Aorta (tissue), 5 donors: ENCODE measurements at places on chromosomes 7 and 10.

- no peak for DNase-seq
Measured at GRCh38 chr7:119374436-119374835, 898.5 kb upstream of the KCND2 start.

- DNase-seq, result no peak
Measured at GRCh38 chr7:78479348-78479747, 680.8 kb downstream of the PHTF2 start.

GRCh38 chr7:105512415-105512814, 9.7 kb downstream of the PUS7 start:
- no peak for DNase-seq

DNA sequence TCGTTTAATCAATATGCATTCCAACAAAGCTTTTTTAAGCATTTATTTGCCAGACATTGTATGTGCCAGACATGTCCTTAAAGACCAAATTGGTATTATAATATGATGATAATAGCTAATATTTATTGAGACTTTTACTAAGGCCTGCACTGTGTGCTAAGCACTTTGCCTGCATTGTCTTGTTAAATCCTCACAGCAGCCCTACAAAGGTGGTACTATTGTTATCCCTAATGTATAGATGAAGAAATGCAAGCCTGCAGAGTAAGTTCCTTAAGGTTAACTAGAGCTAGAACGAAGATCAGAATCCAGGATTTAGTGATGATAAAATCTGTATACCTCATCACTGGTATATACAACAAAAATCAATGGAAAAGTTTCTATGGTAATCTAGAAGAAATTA, 5.3 kb upstream of the CAPZA2 start:
- DNase-seq, result no peak

- no peak for DNase-seq
Measured at GRCh38 chr10:49334964-49335363, 36.0 kb downstream of the C10orf71 start.

DNA sequence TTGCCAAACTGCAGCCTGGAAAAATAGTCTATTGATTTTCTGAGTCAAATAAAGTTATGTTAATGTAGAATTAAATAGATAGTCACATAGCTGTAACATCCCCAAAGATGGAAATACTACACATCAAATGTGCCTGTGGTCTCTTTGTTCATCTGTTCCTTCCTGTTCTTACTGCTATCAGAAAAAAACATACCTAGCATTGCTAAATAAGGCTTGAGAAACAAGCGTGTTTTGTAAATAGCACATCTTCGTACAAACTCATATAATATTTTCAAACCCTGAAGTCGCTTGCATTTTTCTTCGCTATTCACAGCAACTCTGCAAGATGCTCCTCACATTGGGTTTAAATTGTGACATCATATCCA, 116.1 kb downstream of the KLF6 start:
- no peak for DNase-seq

DNA sequence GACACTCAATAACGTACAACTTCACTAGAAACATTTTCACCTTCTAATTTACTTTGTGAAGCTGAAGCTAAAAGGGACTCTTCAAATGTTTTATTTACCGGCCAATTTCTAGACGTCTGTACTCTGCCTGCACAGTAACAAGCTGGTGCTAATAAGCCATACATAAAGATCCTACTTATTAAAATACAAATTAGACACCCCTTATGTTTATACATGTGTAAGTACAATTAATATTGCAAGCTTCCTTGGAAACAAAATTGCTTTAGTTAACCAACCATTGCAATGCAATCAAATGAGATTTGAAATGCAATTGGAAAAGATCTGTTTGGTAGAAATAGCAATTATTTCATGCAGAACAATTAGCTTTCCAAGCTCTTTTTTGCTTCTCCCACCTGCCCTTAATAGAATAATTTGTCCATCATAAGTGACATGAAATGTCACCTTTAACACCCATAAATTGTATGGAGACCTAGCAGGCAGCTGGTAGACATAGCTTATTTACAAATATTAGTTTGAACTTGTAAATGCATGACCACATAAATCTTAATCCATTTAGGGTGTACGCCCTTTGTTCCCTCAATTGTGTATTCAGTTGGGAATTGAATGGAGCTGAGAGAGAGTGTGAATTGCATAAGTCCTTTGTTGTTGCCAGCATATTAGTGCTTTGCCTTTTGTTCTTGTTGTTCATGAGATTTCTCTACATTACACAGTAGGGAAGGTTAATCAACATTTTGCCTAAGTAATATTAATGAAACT, 277.1 kb downstream of the CACNA2D1 start:
- no peak for DNase-seq

DNA sequence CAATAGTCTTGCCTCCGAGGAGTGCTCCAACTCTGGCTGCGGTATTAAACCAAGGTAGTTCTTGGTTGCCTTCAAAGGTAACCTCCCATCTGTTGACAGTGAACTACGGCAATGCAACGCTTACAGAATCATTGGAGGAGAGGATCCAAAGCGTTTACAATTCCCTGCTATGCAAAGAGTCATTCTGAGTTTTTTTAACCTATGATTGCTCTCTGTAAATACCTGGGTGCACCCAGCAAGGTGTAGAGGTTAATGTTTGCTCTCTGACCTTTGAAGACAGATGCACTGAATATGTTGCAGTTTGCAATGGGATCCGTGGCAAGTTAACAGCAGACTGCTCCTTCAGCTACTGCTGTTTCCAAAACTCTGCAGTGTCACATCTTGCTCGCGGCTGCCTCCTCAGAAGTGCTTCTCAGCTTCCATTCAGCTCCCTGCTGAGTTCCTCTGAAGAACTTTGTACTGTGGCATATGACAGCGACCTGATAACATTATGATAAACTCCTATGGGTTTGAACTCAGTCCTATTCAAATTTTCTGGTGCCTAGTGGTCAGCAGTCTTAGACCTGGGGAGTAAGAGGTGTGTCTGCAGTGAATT, 29.0 kb downstream of the KIAA1217 start:
- no peak for DNase-seq

DNA sequence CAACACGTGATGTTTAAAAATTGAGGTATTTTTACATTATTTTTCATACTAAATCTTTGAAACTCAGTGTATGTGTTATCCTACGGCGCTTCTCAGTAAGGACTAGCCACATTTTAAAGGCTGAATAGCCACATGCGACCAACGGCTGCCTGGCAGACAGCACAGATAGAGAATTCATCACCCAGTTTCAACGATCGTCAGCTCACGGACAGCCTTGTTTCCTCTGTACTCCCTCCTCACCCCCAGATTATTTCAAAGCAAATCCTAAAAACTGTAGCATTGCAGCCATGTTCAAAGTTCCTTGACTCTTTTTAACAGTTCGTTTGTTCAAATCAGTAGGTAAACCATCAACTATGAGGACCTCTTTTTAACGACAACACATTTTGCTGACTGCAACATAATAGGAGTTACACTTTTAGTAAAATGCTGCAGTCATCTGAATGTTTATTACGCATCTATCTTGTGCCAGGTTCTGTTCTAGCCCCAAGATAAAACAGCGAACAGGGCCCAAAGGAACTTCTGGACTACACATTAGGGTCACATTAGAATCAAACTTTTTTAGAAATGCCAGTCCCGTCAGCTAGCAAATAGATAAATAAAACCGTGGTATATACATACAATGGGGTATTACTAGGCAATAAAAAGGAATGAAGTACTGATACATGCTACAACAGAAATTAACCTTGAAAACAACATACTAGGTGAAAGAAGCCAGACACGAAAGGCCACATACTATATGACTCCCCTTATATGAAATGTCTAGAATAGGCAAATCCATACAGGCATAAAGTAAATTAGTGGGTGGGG, 5.7 kb downstream of the OSBPL3 start:
- no peak for DNase-seq

- DNase-seq, result no peak
Measured at GRCh38 chr10:68052463-68052862, 22.6 kb downstream of the HERC4 start.

DNA sequence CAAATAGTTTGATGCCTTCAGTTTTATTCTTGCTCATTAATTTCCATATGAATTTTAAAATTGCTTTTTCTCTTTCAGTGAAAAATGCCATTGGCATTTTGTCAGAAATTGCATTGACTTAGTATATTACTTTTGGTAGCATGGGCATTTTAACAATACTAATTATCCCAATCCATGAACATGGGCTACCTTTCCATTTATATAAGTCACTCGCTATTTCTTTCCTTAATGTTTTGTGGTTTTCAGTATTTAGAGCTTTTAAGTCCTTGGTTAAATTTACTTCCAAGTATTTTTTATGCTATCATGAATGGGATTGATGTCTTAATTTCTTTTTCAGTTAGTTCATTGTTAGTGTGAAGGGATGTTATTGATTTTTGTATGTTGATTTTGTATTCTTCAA, 297.4 kb downstream of the ATRNL1 start:
- DNase-seq, result no peak

- no peak for DNase-seq
Measured at GRCh38 chr10:121926157-121926556, 1.7 kb downstream of the ATE1 start.

- no peak for DNase-seq
Measured at GRCh38 chr10:16732376-16732775, 84.8 kb downstream of the RSU1 start.

DNA sequence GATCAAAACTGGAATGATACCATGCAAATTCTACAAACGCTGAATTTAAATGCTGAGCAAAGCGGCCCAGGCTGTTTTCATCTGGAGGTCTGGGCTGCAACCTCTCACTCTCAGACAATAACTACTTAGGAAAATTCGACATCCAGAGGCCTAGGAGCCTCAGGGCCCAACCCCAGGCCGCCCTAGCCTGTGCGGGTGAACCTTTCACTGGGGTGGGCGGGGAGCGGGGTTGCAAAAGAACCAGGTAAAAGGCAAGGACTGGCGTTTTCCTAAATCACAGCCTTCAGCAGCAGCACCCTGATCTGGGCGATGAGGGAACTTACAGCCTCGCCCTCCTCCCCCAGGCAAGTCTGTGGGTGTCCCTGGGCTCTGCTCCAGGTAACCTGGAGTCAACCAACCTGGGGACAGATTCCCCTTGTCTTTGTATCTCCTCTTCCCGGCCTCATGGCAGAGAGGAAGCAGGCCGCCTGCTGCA, 33.4 kb downstream of the CALML5 start:
- no peak for DNase-seq

DNA sequence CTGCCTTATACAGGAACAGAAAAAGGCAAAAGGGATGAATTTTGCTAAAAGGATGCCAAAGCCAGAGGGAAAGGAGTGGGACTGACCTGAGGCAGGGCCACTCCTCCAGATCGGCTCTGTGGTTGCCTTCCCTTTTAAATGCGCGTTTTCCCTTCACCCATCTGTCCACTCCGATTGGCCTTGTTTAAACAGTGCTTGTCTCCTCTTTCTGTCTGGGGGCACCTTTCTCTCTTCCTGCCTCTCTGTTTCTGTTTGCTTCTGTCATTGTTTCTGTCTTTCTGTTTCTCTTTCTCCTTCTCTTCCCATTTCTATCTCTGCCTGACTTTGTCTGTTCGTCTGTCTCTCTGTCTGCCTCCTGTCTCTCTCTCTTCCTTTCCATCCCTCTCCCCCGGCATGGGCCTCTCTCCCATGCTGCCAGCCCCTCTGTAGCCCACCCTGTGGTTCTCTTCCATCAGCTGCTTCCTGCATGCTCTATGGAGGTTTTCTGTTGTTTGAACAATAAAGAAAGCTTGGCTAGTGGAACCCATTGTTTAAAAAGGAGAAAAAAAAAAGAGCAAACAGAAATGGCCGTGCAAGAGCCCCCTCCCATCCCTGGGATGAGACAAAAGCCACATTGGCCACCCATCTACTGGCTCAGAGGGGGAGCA, 29.5 kb upstream of the HSPB1 start:
- DNase-seq, result no peak

- DNase-seq, result no peak
Measured at GRCh38 chr7:148319316-148319808, 271.2 kb upstream of the C7orf33 start.

DNA sequence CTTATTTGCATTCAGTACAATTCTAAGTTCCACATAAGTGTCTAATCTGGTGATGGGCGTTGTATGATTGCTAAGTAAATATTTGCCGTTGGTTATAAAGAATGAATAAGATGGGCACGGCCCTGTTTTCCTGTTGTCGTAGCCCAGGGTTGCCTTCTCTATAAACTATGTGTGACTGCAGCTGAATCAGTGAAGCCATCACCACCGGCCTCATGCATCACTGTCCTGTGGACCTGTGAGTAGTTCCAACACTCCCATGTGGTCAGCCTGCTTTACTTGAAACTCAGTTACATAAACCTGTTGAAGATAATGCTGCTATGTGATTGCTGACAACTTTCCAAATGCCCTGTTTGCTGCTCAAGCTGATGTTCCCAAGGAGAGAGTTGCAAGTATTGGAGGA, 21.6 kb upstream of the KLF6 start:
- DNase-seq, result no peak
